ENCODE measurements at places on chromosomes 2 and 18.
A peak's percentile ranks its signal among the peaks of the same experiment; 100 is the strongest.

- no peak for DNase-seq
Observed at GRCh38 chr2:217685255-217685605, 317.6 kb downstream of the TNS1 start.

GRCh38 chr2:212282671-212283261 lies 255.8 kb downstream of the ERBB4 start:
- DNase-seq, result no peak

- DNase-seq, result no peak
Observed at GRCh38 chr2:219099329-219099728, 38.6 kb upstream of the IHH start.

GRCh38 chr2:204343685-204344084 lies 201.6 kb upstream of the PARD3B start:
- no peak for DNase-seq

DNA sequence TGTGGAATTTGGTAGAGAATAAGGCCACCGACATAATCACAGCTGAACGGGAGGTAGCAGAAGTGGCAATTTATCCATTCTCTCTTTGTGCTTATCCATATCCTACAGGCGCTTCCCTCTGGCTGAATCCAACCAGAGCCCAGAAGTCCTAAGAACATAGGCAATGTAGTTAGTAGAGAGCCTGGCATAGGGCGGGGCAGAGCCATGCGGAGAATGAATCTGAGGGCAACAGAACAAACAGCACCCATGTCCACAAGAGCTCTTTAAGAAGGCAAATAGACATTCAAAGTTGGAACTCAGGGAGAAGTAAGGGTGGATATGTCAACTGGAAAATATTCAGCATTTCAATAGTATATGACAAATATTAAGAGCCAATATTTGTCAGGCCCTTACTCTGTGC lies 305.9 kb upstream of the VWC2L start:
- no peak for DNase-seq

DNA sequence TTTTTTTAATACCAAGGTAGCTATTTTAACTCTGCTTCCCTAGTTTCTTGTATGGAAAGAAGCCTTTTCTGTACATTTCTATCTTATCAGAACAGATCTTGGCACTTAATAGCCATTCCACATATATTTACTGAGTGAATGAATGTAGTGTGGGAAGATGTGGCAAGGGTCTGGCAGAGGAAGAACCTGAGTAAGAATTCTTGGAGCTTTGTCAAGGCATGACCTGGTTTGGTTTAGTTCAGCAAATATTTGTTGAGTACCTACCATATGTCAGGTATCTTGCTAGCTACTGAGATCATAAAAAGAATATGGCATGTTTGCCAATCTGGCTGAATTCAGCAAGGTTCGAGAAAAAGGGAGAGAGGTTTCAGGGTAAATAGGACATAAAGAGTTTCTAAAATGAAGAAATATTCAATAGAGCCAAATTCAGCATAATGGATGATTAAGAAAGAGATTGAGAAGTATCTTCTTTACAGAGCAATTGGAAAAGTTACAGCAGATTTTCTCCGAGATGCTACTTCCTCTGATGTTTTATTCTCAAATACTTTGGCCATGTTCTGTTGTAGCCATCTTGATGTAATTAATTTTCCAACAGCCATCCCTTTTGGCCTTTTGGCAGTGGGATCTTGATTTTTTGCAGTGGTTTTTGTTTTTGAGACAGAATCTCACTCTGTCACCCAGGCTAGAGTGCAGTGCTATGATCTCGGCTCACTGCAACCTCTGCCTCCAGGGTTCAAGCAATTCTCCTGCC lies 21.7 kb upstream of the MEP1B start:
- DNase-seq, result no peak

DNA sequence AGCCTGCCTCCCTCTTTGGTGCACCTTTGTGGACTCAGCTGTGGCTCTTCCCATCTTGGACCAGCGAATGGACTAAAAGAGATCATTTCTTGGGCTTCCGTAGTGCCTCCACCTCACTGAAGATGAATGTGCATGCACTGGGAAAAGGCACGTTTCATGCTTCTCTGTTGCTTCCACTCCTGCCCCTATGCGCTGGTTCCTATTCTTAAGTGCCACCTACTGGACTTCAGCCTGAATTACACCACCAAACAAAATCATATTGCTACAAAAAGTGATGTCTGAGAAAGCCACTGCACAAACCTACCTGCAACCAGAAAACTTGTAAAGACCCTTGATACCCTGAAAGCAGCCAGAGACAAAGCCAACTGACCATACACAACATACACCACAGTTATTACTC lies 695.6 kb downstream of the TSN start:
- no peak for DNase-seq

GRCh38 chr18:48140731-48141130 lies 210.3 kb upstream of the SMAD2 start:
- DNase-seq, result no peak

- no peak for DNase-seq
Observed at GRCh38 chr2:239751679-239752355, 273.3 kb downstream of the NDUFA10 start.

- no peak for DNase-seq
Observed at GRCh38 chr2:9699139-9700108, 68.6 kb upstream of the YWHAQ start.

DNA sequence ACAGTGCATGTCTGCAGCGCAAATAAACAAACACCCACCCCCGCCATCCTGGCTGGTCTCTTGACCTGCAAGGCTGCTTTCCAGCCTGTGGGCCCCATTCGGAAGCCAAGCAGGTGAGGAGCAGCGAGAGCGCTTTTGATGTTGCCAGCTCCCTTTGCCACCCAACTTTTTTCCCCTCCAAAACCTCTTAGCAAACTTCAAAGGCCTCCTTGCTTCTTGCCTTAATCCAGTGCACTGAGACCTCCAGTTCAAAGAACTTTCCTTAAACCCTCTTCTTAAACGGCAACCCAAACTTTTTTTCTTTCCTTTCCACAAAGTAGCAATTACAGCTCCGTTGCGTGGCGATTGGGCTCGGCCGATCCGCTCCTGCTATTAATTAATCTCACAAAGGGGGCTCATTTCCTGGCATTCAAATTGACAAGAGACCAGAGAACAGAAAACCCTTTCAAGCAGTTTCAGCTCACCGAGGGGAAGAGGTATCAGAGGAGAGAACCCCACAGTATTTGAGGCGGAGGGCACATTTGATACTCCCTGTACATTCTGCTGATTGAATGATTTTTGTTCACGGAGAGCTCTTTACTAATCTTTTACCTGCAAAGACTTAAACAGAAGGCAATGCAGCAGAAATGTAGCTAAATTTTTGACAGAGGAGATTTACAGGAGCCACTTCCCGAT lies 531.4 kb downstream of the TMEM182 start:
- DNase-seq, result no peak

- DNase-seq, result no peak
Observed at GRCh38 chr2:73105511-73105971, 7.2 kb downstream of the RAB11FIP5 start.

GRCh38 chr18:61127714-61128467 lies 205.3 kb upstream of the CDH20 start:
- peak; percentile 33 for DNase-seq

- DNase-seq, result no peak
Observed at GRCh38 chr2:98118161-98118560, 31.2 kb downstream of the VWA3B start.

GRCh38 chr2:184137955-184138354 lies 460.4 kb upstream of the ZNF804A start:
- DNase-seq, result no peak

DNA sequence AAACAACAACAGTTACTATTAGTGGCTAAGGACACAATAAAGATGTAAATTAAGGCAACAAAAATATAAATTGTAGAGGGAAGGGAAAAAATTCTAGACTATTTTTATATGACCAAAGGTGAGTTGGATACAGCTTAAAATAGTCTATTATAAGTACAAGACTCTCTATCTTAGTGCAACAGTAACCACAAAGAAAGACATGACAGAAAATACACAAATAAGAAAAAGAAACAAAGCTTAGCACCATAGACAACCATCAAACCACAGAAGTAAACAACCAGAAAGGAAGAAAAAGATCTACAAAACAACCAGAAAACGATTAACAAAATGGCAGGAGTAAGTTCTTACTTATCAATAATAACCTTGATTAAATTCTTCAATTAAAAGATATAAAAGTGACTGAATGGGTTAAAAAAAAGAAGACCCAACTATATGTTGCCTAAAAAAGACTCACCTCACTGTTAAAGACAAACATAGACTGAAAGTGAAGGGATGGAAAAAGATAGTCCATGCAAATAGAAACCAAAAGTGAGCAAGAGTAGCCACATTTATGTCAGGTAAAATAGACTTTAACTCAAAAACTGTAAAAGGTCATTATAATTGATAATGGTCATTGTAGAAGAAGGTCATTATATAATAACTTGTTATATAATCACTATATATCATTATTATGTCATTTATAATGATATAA lies 62.5 kb downstream of the USP40 start:
- no peak for DNase-seq

DNA sequence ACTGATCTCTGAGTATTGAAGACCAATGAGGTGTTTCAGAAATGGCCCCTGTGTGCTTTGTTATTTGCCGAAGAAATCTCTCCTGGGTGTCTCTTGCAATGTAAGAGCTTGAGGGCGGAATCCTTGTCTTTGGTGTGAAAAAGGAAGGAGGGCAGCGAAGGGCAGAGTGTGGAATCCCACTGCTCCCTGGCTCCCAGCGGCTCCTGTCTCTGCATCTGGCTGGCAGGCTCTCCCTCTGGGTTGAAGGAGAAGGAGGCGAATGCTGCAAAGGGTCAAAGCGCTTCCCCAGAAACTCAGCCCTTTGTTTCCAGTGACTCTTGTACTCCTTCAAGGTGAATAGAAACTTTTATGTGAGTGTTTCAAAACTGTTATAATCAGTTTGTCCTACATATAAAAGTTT lies 457.5 kb downstream of the CNTNAP5 start:
- no peak for DNase-seq

GRCh38 chr18:45359275-45360009 lies 255.8 kb upstream of the SLC14A2 start:
- DNase-seq, result no peak

DNA sequence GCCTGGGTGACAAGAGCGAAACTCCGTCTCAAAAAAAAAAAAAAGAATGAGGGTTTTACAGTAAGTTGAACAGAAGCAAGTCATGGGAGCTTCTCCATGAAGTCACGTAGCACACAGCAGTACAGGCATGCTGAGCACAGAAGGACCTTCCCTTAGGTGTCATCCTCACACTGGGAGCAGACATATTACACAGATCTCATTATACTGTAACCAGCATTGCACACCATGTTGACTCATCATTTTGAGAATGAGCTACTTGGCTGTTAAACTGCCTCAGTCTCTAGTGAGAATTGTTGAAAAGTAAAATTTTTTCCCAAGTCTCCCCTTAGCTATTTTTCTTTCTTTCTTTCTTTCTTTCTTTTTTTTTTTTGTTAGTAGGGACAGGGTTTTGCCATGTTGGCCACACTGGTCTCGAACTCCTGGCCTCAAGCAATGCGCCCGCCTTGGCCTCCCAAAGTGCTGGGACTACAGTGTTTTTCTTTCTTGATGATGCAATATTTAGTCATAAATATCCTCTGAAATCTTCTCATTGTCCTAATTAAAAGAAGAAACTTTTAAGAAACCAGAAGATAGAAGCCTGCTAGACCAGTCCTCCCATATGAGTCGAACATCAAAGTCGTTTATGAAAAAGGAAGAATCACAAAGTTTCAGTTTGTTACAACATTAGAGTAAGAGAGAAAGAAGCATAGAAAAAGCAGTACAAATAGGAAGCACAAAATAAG lies 37.9 kb upstream of the PPP1CB start:
- DNase-seq, result no peak

- DNase-seq, result no peak
Observed at GRCh38 chr2:212245880-212246279, 292.7 kb downstream of the ERBB4 start.

GRCh38 chr2:182142062-182142461 lies 156.4 kb downstream of the PPP1R1C start:
- no peak for DNase-seq

- DNase-seq, result no peak
Observed at GRCh38 chr2:168697668-168698121, 104.7 kb upstream of the NOSTRIN start.

GRCh38 chr18:35289293-35289692 lies 736 bp downstream of the ZSCAN30 start:
- no peak for DNase-seq

- DNase-seq, result no peak
Observed at GRCh38 chr2:237043866-237044265, 41.8 kb upstream of the COPS8 start.

DNA sequence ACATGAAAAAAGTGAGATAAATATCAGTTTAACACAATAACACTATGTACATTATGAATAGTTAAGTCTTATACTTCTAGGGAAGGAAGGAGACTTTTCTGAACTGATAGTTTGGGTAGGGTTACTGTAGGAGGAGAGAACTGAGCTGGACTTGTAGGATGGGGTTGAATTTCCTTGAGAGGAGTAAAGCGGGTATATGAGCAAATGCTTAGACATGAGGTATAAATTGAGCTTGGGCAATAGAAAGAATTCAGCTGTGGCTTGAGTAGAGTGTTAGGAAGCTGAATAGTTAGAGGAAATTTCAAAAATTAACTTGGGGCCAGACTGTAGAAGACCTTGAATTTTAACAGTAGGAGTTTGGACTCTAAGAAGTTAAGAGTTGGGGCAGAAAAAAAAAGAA lies 45.1 kb downstream of the LCLAT1 start:
- DNase-seq, result no peak

DNA sequence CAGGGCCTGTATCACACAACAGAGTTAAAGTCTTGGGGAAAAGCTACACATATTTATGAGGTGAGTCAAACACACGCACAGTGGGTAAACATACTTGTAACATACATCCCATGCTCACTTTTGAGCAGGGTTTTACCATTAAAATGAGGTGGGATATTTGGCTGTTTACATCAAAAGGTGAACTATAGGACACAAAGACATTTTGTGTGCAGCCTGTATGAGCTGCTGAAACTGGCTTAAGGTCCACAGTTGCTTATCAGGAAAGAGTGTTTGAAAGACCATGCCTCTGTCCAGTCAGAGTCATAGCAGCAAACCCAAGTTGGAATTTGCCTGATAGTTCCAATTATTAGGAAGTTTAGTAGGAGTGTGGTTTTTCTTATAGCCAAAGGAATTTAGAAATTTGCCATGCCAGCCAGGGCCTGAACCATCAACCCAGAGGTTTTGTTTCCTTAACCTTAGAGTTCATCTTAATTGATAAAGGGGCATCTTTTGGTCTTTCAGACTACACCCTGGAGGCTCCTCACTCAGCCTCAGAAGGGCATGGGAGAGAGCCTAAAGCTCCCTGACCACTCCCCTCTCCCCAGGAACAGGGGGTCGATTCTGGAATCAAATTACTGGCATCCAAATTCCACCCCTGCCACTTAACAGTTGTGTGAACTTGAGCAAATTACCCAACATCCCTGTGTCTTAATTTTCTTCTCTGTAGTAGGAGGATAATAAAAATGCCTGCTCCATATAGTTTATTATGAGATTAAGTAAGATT lies 29.9 kb upstream of the L3MBTL4 start:
- no peak for DNase-seq

DNA sequence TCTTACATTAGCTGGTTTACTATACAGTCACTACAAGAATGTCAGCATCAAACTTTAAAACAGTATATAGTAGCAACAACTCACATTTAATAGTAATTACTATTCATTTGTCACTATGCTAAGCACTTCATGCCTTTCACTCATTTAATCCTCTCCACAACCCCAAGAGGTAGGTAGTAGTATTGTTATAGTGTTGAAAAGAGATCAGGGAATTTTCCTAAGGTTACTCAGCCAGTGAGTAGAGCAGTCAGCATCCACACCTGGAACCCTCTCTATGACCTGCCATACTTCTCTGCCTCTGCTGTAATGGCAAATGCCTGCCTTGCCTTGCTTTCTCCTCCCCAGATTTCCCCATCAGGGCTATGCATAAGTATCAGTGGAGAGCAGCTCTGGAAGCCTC lies 24.8 kb downstream of the SKOR2 start:
- no peak for DNase-seq

Data from NCI-H1436 treated with DMSO at 0.1 percent for 48 hours (cell line).